Metanephros (tissue), 2 donors: ENCODE measurements at places on chromosomes 2 and 18. TPM values are rescaled to one million over a fixed set of nuclear protein-coding genes. Genes with fewer than 3 reads are reported as not detected.

TMBIM1 gene
- 97.8 TPM for total RNA-seq

CXCR2 gene
- total RNA-seq: 1.1 TPM

RIT2 gene
- total RNA-seq: 0.35 TPM

KIF5C gene
- 3.6 TPM for total RNA-seq

KCNG2 gene
- total RNA-seq: 1.4 TPM

BCS1L gene
- total RNA-seq: 27.1 TPM

CCDC178 gene
- 2.9 TPM for total RNA-seq

CXCR1 gene
- total RNA-seq: 1.4 TPM

CKAP2L gene
- 8.2 TPM for total RNA-seq

HOXD10 gene
- 86.1 TPM for total RNA-seq

ATP6V1B1 gene
- 73.2 TPM for total RNA-seq
